Activated T-cell treated with anti-CD3 and anti-CD28 coated beads, Interleukin-2, amount 50 U/mL, for 4 hours (primary cell): ENCODE measurements at places on chromosomes 13 and 19. TPM values are rescaled to one million over a fixed set of nuclear protein-coding genes. Genes with fewer than 3 reads are reported as not detected.

DNA sequence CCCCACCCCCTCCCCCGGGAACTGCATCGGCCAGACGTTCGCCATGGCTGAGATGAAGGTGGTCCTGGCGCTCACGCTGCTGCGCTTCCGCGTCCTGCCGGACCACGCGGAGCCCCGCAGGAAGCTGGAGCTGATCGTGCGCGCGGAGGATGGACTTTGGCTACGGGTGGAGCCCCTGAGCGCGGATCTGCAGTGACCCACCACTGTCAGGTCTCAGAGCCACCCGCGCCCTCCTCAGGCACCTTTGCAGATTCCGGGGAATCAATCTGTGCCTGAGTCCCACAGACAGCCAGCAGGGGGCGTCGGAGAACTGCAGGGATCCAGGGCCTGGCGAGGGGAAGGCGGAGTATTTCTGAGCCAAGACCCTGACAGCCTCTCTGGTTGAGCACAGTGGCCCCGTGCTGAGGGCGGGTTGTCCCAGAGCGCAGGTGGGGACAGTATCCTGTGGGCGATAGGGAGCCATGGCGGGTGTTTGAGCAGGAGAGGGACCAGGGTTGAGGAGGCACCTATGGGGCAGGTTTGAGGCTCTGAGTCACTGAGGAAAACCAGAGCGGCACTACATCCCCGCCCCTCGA lies 30.4 kb upstream of the CYP4F8 start:
- DNase-seq: peak; percentile 86

ZNF560 gene
- total RNA-seq: not detected

GRCh38 chr13:48580185-48580803 lies 47.4 kb upstream of the RCBTB2 start:
- DNase-seq: peak; percentile 76

GRCh38 chr19:5338656-5339197 lies 1.9 kb downstream of the PTPRS start:
- DNase-seq: no peak

GRCh38 chr19:30955112-30956104 lies 393.8 kb downstream of the TSHZ3 start:
- DNase-seq: no peak

DNA sequence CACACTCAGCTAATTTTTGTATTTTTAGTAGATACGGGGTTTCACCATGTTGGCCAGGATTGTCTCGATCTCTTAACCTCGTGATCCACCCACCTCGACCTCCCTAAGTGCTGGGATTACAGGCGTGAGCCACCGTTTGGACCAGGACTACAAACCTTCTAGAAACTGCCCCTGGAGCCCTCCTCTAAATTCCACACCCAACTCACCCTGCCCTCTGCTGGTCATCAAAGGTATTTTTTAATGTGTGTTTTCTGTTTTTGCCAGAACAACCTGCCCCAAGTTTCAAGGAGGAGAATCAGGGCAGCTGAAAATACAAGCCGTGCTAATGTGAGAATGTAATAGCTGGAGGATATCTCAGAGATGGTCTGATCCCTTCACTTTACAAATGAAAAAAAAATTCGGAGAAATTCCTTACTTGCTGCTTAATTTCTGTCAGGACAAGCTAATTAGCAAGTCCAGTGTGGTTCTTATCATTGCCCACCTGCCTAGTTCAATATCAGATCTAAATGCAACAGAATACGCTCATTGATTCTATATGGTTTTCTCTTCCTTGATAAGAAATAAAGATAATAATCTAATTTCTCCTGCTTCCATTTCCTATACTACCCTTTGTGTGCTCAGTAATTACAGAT lies 4.1 kb downstream of the ATP8A2 start:
- DNase-seq: peak; percentile 10

GRCh38 chr19:1136201-1136600 lies 32.4 kb downstream of the GPX4 start:
- no peak for DNase-seq
